ENCODE measurements at places on chromosomes 16 and 17.
A peak's percentile ranks its signal among the peaks of the same experiment; 100 is the strongest.

DNA sequence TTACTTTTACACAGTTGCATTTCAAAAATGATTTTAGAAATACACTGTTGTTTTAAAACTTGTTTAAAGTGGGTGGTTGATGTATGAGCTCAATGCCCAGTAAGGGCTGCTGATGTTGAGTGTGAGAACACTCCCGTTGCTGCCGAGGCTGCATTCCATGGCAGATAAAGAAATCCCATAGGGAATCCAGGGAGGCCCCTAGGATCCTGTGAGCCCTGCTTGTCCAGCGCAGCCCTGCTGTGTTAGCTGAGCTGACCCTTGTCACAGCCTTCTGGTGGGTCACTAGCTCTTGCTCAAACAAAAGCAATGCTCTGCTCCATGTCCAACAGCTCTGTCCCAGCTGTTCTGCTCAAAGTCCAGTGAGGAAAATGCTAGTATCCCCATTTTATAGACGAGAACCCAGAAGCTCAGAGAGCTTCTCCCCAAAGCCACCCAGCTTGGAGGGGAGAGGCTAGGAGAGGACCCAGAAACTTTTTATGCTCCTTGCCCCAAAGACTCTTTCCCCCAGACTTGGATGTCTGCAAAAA lies 18.6 kb upstream of the COL1A1 start:
- no peak for DNase-seq

- no peak for DNase-seq
Measured at GRCh38 chr16:52568983-52569690, 22.2 kb upstream of the TOX3 start.

DNA sequence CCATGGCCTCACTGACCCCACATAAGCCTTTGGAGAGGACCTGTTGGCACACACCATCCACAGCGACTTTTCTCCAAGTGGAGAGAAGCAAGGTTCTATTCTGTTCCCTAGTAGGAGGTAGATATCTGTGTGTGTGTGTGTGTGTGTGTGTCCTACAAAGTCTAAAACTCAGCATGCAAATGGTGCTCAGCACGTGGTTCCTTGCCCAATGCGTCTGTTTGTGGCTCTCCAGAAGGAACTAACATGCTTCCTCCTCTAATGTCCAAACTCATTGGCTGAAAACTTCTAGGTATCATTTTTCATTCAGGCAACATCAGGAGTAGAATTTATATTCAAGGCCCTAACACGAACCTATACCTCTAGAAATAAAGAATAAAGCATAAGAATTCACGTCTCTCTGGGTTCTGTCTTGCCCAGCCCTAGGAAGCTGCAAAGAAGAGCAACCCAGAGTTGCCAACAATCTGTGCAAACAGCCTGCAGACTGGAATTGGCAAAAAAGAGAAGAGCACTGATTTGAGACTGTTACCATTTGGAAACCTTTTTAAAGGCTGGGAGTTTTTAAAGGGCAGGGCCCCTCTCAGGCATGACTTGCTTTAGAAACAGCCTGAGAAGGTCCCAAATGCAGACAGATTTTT lies 25.5 kb downstream of the MAP3K14 start:
- no peak for DNase-seq

DNA sequence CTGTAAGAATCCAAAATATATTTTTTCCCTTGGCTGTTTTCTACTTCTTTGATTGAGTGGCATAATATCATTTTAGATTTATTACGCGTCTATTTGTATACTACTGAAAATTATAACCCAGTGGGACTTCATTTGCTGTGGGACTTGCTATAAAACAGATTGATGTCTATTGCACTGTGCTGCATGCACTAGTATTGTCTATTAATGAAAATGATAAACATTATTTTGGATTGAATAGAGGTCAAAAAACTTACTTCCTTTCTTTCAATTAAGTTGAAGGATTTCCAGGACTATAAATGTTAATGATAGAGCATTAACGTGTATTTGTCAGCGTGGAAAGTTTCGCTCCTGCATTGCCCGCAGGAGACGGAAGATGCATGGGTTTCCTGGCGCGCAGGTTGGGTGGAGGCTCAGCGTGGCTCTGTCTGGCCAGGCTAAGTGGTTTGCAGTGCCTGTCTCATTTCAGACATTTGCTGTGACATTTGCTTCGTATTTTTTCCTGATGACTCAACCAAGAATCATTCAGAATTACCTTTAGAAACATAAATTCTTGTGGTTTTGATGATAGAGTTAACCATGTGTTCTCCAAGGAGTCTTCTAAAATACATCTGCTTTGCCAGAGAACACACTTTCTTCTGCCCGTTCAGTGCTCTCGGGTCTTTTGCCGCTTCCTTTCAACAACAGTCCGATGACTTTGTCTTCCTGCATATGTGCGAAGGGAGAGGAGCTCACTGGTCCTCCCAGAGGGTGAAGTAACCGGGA lies 216.7 kb downstream of the RPTOR start:
- DNase-seq, result no peak

DNA sequence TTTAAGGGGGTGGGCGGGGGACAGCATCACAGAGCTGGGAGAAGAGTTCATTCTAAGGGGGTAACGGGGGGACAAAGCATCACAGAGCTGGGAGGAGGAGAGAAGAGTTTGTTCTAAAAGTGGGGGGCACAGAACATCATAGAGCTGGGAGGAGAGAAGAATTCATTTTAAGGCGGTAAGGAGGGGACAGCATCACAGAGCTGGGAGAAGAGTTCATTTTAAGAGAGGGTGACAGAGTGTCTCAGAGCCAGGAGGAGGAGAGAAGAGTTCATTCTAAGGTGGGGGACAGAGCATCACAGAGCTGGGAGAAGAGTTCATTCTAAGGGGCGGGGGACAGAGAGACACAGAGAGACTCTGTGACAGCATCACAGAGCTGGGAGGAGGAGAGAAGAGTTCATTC lies 27.8 kb downstream of the ENDOV start:
- DNase-seq, result no peak

GRCh38 chr17:27263386-27263785 lies 30.5 kb upstream of the WSB1 start:
- DNase-seq, result no peak

DNA sequence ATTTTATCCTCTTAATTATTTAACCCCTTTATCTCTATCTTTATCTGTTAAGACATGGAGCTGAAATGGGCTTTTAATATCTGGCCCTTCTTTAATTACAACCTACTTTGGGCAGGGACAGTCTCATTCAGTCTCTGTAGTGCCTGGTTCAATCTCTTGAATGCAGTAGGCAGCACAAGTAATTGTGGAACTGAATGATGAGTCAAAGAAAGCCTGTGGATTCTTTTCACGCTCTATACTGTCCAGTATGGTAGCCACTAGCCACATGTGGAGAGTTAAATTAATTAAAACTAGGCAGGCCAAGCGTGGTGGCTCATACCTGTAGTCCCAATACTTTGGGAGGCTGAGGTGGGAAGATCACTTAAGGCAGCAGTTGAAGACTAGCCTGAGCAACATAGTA lies 9.3 kb downstream of the BPTF start:
- DNase-seq, result no peak

- DNase-seq, result no peak
Measured at GRCh38 chr16:60655514-60656153, 1380.6 kb downstream of the CDH8 start.

DNA sequence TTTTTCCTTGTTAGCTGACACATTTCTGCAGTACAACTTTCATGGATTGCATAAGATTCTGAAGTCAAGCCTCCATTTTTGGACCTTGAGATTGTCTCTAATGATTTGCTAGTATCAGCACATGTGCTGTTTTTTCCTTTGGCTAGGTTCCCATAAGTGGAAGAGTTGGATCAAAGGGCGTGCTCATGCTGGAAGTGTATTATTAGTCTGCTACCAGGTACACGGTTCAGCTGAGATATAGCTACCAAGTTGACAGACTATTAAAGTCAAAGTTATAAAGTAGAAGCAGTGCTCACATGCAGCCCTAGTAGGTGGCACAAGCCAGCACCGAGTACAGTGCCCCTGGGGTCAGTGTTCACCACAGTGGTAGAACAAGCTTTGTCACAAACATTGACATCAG lies 3.2 kb downstream of the FAHD1 start:
- DNase-seq, result no peak

DNA sequence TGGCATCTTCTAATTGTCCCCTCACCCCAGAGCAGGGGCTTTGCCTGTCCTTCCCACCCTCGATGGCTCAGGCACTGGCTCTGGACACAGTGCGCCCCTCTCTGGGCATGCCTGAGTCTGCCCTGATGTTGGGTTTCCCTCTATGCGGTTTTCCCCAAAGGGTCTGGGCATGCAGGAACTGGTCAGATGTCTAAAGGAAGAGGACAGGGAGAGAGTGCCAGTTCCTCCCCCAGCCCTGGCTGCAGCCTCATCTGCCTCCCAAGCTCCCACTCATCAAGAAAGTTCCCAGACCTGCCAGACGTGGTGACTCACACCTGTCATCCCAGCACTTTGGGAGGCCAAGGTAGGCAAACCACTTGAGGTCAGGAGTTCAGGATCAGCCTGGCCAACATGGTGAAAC lies 41.3 kb upstream of the PABPN1L start:
- no peak for DNase-seq

DNA sequence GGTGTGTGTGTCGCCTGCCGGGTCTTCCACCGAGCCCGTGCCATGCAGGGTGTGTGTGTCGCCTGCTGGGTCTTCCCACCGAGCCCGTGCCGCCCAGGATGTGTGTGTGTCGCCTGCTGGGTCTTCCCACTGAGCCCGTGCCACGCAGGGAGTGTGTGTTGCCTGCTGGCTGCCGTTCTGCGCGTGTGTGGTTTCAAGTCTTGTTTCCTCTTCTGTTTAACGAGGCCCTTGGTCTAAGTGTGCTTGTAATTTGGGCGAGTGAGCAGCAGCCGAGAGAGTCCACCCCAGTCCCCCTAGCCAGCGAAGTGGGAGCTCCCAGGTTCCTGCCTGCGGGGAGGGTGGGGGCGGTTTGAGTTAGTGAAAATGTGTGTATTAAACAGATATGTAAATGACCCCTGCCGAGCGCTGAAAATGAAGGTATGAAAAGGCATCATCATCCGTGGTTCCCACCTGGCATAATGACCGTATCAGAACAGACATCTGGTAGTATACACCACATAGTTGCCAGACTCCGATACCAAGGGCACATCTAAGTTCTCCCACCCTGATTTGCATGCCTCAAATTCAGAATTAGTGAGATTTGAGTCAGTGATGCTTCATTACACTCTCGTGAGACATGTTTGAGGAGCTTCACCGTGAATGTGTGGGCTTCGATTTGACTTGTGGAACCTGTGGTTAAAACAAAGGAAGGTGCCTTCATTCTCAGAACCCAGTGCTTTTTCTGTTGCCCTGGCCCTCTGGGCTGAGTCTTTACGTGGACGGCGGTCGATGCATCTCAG lies 114.5 kb upstream of the CHMP6 start:
- DNase-seq, result no peak

DNA sequence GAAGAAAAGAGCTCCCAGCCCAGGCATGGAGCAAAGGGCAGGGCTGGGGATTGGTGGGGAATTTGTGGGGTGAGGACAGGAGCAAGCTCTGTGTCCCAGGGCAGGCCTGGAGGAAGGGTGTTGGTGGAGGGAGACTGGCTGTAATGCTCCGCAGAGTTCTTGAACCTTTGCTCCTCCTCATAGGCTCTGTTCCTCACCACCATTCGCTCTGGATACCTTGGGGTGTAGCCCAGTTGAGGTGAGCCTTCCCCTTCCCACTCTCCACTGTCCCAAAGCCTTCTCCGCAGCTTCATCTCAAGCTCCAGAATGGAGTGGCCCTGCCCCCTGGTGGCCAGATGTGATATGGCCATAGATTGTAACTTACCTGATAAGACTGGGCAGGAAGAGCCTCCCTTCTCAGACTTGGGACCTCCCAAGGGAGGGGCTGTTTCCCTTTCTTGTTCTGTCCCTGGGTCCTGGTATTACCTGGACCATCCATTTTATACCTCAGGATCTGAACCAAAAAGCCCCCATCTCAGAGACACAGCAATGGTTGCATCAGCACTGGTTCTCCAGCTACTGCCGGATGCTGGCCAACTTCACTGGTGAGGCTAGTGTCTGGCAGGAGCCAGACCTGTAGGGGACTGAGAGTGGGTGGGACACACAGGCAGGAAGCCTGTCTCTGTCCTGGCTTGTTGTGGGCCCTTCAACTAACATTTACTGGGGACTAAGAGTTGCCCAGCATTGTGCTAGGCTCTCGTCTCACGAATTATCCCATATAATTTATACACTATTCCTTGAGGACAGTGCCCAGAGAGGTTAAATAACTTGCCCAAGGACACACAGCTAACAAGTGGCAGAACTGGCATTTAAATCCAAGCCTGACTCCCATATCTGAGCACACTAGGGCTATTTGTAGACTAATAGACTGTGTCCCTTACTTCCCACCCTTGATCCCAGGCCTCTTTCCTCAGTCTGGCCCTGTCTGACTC lies 19.1 kb upstream of the STAC2 start:
- DNase-seq, result peak; percentile 81

DNA sequence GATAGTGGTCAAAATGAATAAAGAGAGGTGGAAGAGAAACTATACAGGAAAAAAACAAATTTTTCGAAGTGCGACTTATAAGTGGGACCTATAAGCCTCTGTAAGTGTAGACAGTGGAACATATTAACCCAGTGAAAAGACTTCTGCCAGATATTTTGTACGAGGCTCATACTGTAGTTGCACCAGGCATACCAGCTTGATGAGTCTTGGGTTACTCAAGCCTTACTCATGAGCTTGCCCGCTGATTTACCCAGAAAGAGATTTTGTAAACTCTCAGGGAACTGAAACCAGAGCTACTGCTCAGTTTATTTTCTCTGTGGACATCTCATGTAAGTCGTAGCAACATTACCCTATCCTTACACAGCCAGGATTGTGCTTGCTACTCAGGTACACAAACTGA lies 708.0 kb upstream of the SOX9 start:
- DNase-seq, result no peak

- DNase-seq, result no peak
Measured at GRCh38 chr16:85093705-85094104, 18.6 kb downstream of the CIBAR2 start.

- DNase-seq, result no peak
Measured at GRCh38 chr17:77456951-77457548, 316.3 kb downstream of the SEC14L1 start.

- DNase-seq, result no peak
Measured at GRCh38 chr16:67663877-67664222, 2.7 kb downstream of the ENKD1 start.

- no peak for DNase-seq
Measured at GRCh38 chr17:57895382-57896060, 45.7 kb upstream of the MRPS23 start.

- peak; percentile 70 for DNase-seq
Measured at GRCh38 chr17:37710344-37710886, 34.4 kb downstream of the HNF1B start.

- no peak for DNase-seq
Measured at GRCh38 chr17:20315821-20316220, 151.5 kb downstream of the LGALS9B start.

- DNase-seq, result no peak
Measured at GRCh38 chr16:48852951-48853350, 243.0 kb upstream of the N4BP1 start.

- DNase-seq, result peak; percentile 42
Measured at GRCh38 chr16:1926271-1926670, 8.1 kb upstream of the HS3ST6 start.

- no peak for DNase-seq
Measured at GRCh38 chr16:2037647-2038381, 9.8 kb downstream of the NTHL1 start.

All from NT2/D1 (cell line).